Activated naive CD4-positive, alpha-beta T cell treated with anti-CD3 and anti-CD28 coated beads for 36 hours (primary cell): ENCODE measurements at places on chromosomes 13 and 19. TPM values are rescaled to one million over a fixed set of nuclear protein-coding genes. Genes with fewer than 3 reads are reported as not detected.
A peak's percentile ranks its signal among the peaks of the same experiment; 100 is the strongest.

DNA sequence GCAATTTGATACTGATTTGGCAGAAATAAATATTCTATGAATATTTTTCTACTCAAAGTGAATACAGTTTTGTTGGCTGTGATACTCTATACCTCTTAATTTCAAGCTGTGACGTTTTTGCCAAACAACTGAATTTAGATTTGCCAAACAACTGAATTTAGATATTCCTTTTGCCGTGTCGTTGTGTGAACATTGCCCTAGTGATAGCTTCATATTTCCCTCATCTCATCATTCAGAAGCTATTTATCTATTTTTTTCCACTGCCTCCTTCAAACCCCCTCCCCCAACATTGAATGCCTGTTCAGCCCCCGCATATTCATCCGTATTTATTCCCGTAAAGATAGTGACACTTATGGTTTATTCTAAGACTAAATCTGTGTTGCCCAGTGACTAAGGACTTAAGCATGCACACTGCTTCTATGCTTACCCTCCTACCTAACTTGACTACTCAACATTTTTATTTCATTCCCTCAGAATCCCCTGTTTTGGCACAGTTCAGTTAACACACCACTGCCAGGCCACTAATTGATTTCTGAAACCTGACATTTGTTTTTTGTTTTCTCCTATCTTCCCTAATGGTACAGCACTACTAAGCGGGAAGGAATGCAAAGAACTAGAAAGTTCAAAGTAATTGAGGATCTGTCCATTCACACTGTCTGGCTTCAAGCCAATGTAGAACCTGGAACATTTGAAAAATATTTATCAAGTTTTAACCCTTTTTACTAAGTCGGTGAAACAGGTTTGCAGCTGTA lies 2.8 kb upstream of the KLF5 start:
- H3K36me3 ChIP-seq = no peaks in the 10 kb centered on the region
- no peak overlapping the region for H3K4me3 ChIP-seq
- no peak for DNase-seq
- no peak overlapping the region for H3K27ac ChIP-seq
- peaks cover 22% of the 10 kb centered on the region for H3K27me3 ChIP-seq
- H3K4me1 ChIP-seq = peaks cover 15% of the 10 kb centered on the region

- H3K27ac ChIP-seq = no peak overlapping the region
- peak overlapping the region; percentile 71 for H3K4me3 ChIP-seq
- no peak for DNase-seq
- peaks cover 20% of the 10 kb centered on the region for H3K36me3 ChIP-seq
- H3K4me1 ChIP-seq = peaks cover 29% of the 10 kb centered on the region
Observed at GRCh38 chr19:42402376-42403116, 12.4 kb upstream of the CNFN start.

DNA sequence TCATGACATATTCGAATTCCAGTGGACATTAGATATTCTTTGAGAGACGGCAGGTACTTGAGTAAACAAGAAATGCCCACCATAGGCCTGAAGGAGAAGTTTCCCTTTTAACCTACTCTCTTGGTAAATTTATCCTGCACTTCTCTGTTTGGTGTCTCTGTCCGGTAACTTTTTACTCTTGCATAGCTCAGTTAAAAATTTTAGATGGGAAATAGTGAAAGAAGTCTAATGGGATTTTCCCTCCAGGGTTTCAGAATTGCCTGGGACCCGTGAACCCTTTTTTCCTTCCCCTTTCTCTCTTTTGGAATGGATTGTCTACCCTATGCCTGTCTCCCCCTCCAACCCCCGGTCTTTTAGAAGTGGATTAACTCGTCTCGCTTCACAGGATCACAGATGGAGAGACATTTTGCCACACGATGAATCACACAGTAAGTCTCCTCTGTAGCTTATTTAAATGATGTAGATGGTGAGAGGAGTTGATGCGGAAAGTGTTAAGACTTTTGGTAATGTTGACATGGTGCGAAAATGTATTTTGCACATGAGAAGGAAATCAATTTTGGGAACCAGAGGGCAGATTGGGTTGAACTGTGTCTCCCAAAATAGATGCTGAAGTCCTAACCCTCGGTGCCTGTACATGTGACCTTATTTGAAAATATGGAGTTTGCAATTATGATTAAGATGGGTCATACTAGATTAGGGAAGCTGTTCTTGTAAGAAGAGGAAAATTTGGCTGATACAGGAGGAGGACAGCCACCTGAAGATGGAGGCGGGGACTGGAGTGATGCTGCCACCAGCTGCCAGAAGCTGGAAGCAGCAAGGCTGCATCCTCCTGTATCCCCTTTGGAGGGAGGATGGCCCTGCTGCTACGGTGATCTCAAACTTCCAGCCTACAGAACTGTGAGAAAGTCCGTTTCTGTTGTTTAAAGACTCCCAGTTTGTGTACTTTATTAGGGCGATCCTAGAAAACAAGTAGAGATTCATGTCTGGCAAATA lies 711 bp upstream of the MIPEP start:
- peaks cover 24% of the 10 kb centered on the region for H3K4me1 ChIP-seq
- H3K4me3 ChIP-seq = peak overlapping the region; percentile 81
- H3K27me3 ChIP-seq = no peaks in the 10 kb centered on the region
- DNase-seq = no peak

GRCh38 chr19:53927739-53928138 lies 18.7 kb downstream of the CACNG7 start:
- peak; percentile 62 for DNase-seq
- no peak overlapping the region for H3K4me3 ChIP-seq
- no peaks in the 10 kb centered on the region for H3K36me3 ChIP-seq
- no peak overlapping the region for H3K27ac ChIP-seq

- peak overlapping the region; percentile 59 for H3K4me3 ChIP-seq
- DNase-seq = no peak
- no peak overlapping the region for H3K27ac ChIP-seq
Observed at GRCh38 chr13:99565478-99566124, 64.3 kb downstream of the TM9SF2 start.

BRSK1 gene
- total RNA-seq = 1.4 TPM

SLC8A2 gene
- total RNA-seq = not detected

PROSER3 gene
- total RNA-seq = 47.4 TPM

CYP4F22 gene
- total RNA-seq = 0.17 TPM

ICAM4 gene
- not detected for total RNA-seq
